Germinal center (tissue), 1 donor: ENCODE measurements at places on chromosomes 11 and 22.

- DNase-seq, result no peak
Observed at GRCh38 chr22:40628354-40629042, 8.0 kb downstream of the MRTFA start.

GRCh38 chr11:64522843-64523380 is 68.1 kb upstream of the SLC22A12 start:
- no peak for DNase-seq

GRCh38 chr11:7272373-7272772 is 20.7 kb downstream of the SYT9 start:
- no peak for DNase-seq

DNA sequence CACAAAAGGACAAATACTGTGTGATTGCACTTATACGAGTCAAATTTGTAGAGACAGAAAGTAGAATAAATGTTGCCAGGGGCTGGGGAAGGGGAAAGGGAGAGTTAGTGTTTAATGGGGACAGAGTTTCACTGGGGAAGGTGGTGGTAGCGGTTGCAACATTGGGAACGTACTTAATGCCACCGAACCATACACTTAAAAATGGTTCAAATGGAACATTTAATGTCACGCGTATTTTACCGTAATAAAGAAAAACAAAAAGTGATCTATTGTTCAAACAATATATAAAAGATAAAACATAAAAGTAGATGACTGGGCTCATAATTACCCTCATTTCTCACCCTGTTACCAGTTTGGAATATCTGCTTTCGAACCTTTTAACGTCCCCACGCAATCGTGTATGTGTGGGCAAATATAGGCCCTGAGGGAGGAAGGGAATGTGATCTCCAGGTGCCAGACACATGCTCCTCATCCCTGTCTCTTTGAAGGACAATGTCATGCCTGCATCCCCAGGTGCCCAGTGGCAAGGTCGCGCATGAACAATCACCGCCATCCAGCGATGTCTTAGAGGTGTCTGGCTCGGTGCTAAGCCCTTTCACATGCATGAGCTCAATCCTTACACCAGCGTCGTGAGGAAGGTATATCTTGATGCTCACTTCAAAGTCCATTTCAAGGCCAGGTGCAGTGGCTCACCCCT is 35.3 kb downstream of the LIF start:
- no peak for DNase-seq

- DNase-seq, result no peak
Observed at GRCh38 chr11:61267437-61267841, 26.5 kb downstream of the PGA5 start.

DNA sequence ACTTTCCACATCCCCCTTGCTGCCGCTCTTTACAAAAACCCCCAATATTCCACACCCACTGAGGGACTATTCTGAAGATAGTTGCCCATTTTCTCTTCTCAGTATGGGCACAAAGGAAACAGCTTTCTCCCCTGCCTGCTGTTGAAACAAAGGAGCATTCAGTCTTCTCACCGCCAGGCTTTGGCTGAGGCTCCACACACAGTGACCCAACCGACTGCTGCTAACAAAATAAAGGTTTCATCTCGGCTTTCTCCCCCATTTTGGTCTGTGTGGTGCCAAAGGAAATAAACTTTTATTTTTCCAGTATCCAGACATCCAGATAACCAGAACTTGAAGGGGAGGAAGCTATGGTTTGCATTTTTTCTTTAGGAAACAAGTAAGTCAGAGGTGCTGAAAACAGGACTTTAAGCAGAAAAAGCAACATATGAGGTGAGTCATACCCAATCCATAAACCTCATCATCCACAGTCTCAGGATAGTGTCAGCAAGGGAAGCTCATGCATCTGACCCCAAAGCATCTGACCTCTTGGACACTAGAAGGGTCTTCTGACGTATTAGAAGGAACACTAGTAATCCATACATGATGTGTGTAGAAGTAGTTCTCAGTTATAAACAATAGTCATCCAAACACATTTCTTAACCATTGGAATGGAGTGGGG is 6.4 kb downstream of the CLMP start:
- no peak for DNase-seq

GRCh38 chr11:11416502-11416901 is 63.5 kb upstream of the CSNK2A3 start:
- no peak for DNase-seq

GRCh38 chr11:29119707-29120618 is 896.9 kb downstream of the KCNA4 start:
- DNase-seq, result no peak

DNA sequence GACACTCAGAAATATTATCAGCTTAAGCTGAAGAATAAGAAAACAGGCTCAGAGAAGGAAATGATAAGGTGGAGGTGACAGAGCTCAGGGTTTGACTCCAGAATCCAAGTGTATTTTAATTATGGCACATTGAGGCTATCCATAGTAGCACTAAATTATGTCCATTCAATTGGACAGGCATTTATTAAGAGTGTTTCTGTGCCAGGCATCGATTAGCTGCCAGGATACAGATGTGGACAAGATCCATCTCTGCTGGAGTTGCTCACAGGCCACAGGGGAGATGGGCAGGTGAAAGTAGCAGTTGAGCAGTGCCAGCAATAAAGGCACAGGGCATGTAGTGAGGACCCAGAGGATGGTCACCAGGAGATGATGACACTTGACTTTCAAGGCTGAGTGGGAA is 592.5 kb downstream of the INSC start:
- no peak for DNase-seq

- DNase-seq, result no peak
Observed at GRCh38 chr11:100719809-100720221, 32.7 kb downstream of the ARHGAP42 start.
